NCI-H187 (cell line): ENCODE measurements at places on chromosomes 2 and 18.

- no peak for DNase-seq
These were observed 408.0 kb downstream of the TMEM182 start for GRCh38 chr2:103169861-103170260.

DNA sequence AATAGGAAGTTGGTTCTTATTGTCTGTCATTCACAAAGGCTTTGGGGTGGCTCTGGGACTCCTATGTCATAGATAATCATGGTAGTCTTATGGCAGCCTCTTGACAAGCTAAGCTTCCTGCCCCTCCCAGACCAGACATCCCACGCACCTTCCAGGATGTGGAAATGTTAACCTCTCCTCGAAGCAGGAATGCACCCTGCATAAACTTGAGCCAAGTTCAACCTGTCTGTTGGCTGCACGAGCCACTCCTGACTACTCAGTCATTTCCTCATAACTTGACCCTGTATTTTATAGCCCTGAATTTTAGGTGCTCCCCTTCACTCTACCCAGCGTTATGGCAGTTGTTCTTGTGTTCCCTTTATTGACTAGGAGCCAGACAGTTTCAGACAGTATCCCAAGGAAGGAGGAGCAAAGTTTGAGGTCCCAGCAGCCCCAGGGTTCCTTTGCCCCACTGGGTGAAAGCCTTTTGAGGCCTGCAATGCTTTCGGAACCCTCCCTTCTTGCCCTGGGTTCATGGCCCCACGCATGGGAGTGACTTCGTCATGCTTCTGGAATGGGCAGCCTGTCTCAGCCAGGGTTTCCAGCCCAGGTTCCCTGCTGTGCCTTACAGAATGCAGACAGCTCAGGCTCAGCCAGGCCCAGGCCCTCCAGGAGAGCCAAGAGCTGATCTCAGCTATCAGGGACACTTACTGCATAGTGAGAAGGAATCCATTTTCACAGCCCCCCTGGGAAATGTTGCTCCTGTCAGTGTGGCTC is 15.6 kb upstream of the INO80C start:
- no peak for DNase-seq

GRCh38 chr2:128377071-128377910 is 58.6 kb upstream of the HS6ST1 start:
- no peak for DNase-seq

DNA sequence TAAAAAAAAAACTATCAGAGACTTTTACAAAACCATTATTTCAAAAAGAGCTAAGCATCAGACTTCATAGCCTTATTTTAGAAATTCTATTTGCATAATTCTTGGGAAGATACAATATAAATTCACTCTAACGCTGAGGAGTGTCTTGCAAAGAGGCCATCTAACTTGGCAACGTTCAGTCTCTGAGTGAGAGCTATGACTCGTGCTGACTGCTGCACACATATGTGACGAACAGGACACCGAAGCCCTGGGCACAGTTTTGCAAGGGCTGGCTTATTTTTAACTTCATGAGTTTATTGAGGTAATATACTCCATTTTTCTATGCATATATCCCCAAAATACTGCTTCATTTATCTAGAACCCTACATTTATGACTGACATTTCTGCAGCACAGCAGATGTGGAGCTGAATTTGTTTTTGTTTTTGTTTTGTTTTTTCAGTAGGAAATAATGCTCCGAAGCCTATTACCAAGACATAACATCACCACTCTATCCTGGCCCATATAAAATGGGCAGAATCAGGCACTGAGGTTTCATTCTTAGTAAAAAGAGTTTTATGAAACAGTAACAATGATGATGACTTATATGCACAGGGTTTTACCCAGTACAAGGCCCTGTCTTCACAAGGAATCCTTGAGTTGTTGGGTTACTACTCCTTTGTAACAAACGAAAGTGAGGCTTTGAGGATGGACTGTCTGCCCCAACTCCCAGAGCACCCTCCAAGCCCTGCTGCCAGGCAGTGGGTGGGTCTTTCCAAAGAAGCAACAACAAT is 68.3 kb downstream of the CRACDL start:
- no peak for DNase-seq

DNA sequence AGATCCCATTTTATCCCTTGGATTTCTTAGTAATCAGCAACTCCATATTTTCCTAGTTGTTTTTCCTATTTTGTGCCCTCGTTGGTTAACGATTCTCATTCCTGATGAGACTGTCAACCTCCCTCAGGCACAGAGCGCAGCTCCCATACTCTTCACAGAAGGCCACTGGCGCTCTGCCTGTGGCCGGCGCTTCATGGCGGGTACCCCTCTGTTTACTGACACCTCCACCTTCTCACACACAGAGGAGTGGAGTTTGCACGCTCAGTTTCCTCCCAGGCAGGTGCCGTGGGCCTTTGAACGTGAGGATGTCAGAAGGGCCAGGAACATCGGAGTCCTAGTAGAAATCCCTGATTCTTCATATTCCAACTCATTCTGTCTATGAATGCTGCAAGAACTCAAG is 139.0 kb downstream of the MBP start:
- DNase-seq, result no peak

DNA sequence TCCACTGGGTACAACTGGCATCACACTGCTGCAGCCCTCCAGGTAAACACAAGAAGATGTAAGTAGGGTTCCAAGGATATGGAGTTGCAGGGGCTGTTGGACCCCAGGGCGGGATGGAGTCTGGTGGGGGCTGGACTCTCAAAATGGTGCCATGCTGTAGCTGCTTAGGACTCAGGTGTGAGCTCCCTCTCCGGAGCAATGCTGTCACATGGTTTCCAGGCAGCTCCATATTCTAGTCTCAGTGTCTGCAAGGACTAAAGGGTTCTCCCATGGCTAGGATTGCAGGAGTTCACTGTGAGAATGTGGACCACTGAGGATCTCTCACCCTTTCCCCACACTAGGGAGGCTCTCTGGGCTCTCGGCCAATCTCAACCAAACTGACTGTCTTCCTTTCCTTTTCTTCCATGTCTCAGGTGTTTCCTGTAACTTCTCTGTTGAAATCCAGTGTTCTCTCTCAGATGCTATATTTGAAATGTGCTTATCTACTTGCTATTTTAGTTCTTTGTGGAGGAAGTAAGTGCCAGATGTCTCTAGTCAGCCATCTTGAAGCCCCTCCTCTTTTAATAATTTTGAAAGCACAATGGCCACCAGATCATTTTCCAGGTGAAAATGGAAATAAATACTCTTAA is 57.6 kb downstream of the CCNT2 start:
- no peak for DNase-seq

- DNase-seq, result no peak
These were observed 192.6 kb downstream of the IKZF2 start for GRCh38 chr2:212958757-212959295.

- no peak for DNase-seq
These were observed 4.3 kb downstream of the DLX1 start for GRCh38 chr2:172089633-172090032.

GRCh38 chr2:173571021-173571821 is 216.5 kb downstream of the CDCA7 start:
- DNase-seq, result no peak

- no peak for DNase-seq
These were observed 234.8 kb upstream of the SMAD2 start for GRCh38 chr18:48165111-48165866.

DNA sequence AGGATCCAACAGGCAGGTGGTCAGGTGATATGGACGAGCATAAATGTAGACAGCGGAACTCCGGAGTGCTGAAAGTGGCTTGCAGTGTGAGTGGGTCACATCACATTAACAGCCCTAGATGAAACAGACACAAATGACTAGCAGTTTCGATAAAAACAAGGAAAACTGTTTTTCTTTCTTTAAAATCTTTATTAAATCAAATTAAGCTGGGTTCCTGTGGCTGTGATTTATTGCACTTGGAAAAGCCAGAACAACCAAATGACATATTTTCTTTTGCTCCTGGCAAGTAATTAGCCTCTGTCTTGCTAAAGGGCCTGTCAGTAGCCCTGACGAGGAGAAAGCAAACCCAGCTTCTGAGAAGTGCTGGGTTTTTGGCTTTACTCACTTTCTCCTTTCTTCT is 152.9 kb upstream of the DDX18 start:
- DNase-seq, result no peak

- DNase-seq, result no peak
These were observed 493 bp upstream of the BBS5 start for GRCh38 chr2:169478745-169479256.

DNA sequence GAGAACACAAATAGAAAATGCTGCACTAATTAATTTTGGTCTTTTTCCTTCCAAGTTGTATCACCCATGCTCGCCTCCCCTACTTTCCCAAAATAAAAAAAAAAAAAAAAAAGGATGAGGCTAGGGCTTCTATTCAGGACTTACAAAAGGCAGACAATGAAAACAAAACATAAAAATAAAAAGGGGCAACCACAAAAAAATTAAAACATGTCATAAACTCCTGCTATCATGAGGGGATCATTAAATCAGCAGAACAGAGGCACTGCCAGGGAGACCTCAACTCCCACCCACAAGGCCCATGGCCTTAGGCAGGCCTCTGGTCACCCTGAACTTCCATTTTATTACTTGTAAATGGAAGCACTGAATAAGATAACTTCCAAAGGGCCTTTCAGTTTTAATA is 23.3 kb downstream of the EPB41L3 start:
- DNase-seq, result no peak

DNA sequence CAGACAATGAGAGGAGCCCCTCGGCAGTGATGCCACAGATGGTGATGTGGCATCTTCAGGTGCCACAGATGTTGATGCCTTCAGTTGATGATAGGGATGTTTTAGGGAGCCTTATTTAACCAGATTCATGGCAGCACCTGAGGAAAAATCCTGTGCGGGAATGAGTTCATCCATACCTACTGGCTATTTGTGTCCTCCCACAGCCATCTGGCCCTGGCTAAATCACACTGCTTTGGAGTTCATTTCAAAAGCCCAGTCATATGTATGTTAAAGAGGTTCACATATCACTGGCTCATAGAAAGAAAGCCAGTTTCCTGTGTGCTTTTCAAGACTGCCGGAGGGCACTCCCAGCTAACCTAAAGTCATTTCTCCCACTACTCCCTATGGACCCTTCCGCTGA is 131.3 kb downstream of the MCFD2 start:
- no peak for DNase-seq

- DNase-seq, result no peak
These were observed 53.3 kb downstream of the TNS1 start for GRCh38 chr2:217949447-217949846.

DNA sequence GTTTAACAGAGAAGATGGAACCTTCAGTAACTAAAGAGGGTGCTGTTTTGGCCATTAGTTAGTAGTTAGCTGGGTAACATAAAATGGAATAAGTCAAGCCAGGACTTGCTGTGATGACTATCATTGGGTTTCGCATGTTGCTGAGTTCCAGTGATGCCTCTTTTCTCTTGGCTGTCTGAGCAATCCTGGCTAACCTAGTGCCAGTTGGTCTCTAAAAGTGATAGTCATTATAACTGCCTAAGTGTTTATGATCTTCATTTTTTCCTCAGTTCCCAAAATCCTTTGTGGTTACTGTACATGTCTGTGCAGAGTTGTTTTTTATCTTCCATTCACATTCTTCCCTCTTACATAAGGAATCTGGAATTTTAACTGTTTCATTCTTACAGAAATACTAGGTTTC is 33.4 kb downstream of the WDR43 start:
- no peak for DNase-seq

- no peak for DNase-seq
These were observed 8.8 kb downstream of the NFATC1 start for GRCh38 chr18:79404567-79404910.

- DNase-seq, result no peak
These were observed 101.1 kb downstream of the CTIF start for GRCh38 chr18:48639772-48640432.

DNA sequence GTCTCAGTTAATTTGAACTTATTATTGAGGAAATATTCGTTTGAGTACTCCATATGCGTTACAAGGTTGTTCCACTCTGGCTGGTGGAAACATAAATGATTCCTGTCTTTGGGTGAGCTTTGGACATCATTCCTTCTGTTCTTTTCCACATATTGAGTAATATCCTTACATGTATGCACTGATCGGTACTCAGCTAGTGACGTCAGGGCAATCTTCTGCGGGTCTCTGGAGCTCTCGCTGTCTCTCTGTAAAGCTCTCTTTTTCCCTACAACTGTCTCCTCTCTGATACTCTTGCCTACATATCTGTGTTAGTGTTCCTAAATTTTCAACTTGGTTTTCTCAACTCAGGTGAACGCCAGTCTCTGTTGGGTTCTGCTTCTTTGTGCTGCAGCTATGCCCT is 23.4 kb upstream of the IL36G start:
- DNase-seq, result no peak

GRCh38 chr2:60558536-60558935 is 5.1 kb upstream of the BCL11A start:
- DNase-seq, result no peak

- DNase-seq, result no peak
These were observed 37.3 kb downstream of the OXER1 start for GRCh38 chr2:42726680-42727079.

- peak; percentile 41 for DNase-seq
These were observed 4.3 kb downstream of the IGFBP5 start for GRCh38 chr2:216690853-216691741.

DNA sequence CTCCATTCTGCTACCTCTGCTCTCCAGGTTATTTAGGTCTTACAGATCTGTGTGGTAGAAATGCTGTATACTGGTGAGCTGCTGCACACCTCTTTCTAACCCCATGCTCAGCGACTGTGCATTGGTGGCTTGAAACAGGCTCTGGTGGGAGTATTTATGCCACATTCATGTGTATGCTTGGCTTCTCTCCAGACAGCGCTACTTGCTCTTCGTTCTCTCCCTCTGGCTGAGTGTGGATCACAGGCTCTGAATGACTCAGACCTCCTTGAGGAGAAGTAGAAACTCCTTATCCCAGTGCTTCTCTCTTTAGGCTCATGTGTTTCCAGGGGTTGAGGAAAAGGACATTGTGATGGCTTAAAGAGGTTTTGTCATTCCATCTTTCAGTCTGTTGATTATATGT is 54.9 kb downstream of the FHOD3 start:
- DNase-seq, result no peak

DNA sequence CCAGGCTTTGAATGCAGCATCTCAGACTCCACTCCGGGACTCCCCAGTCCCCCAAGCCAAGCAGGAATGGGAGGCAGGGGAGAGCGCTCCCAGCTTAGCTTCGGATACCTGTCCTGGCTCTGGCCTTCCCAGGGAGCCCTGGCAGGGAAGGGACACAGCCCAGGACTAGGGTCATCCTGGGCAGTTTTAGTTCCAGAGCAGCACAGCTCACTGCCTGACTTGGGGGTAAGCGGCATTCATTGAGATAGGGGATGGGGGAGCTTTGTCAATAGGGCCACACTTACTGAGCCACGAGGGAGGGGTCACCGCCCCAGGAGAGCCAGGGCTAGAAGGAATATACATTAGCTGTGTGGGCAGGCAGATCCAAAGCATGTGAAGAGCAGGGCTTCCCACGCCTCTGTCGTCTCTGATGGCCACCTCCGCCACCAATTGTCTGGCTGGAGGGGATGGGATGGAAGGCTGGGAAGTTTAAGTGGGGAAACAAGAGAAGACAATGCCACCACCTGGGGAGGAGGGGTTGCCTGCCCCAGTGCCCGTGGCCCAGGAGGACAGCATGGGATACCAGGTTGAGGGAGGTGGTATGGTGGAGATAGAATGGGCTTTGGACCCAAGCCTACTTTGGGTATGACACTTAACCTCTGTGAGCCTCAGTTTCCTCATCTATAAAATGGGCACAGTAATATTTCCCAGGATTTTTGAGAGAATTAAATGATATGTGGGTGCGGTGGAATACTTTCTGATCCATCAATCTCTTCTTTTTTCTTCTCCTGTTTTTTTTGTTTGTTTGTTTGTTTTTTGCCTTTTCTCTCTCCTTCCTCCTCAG is 40.2 kb downstream of the SCTR start:
- no peak for DNase-seq

- DNase-seq, result no peak
These were observed 319.9 kb upstream of the SALL3 start for GRCh38 chr18:78659748-78660147.
